ENCODE measurements at places on chromosomes 5 and 9.
A peak's percentile ranks its signal among the peaks of the same experiment; 100 is the strongest.

GRCh38 chr5:132013711-132014110 lies 2.3 kb upstream of the ACSL6 start:
- no peak for DNase-seq

GRCh38 chr5:76664079-76664478 lies 40.9 kb upstream of the F2RL2 start:
- DNase-seq, result no peak

DNA sequence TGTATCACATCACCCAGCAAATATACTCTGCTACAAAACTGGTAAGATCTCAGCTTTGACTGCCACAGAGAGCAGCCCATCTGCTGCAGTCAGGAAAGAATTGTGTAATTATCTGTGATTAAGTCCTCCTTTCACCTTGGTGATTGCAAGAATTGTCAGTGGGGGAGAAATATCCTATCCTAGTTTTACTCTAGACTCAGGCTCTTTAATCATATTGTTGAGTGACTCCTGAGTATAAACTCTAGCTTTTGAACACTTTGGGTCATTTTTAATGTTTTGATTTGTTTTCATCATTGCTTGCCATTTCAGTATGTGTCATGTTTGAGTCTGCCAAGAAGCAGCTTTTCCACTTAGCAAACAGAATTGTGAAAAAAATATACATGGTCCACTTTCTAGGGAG lies 32.1 kb downstream of the VCAN start:
- no peak for DNase-seq

- no peak for DNase-seq
Measured at GRCh38 chr9:129489838-129490582, 130.9 kb downstream of the C9orf50 start.

DNA sequence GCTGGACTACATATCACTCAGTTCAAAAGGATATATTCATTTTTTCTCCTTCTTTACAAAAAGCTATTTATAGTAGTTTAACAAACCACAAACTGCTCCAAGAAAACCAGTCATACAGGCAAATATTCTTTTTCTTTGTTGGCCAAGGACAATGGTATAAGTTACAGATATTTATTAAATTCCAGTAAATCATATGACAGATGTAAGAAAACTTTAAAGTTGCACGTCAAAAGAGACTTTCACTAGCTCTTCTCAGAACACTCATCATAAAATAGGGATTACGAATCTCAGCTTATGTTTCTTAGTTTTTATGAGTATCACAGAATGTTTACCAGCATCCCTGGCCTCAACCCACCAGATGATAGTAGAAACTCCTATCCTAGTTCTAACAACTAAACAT lies 67.2 kb downstream of the ANKRD31 start:
- no peak for DNase-seq

GRCh38 chr5:6402939-6403338 lies 24.6 kb upstream of the MED10 start:
- DNase-seq, result no peak

GRCh38 chr9:130171226-130172148 lies 717 bp upstream of the NCS1 start:
- DNase-seq, result no peak

DNA sequence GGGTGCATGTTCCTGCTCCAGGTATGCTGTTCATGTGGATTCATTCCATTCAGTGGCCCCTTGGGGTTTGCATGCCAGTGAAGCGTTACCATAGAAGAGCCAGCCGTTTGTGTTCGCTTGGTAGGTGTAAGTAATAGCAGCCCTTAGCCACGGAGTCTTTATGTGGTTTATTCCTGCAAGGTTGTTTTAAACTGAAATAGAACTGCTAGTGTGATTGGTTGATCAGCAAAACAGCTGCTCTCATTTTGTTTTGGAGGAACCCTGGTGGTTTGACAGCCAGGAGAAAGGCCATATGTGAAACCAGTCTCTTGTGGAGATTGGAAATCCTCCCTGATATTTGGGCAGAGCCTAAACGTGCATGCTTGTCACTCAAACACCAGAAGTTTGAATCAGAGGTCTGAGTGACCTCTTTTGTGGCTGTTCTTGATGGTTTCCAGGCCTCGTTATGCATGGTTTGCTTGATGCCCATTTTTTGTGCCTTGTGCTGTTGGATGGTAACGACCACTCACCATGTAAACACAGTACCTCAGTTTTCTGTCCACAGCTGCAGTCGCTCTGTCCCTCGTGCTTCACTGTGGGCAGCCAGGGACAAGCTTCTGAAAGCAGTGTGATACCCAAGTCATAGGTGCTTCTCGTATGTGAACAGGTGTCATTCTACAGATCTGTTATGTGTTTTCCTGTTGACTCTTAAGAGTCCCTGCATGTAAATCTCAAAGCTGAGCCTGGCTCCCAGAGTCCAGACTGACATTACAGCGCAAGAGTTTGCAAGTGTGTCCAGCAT lies 58.3 kb upstream of the NXNL2 start:
- DNase-seq, result no peak

DNA sequence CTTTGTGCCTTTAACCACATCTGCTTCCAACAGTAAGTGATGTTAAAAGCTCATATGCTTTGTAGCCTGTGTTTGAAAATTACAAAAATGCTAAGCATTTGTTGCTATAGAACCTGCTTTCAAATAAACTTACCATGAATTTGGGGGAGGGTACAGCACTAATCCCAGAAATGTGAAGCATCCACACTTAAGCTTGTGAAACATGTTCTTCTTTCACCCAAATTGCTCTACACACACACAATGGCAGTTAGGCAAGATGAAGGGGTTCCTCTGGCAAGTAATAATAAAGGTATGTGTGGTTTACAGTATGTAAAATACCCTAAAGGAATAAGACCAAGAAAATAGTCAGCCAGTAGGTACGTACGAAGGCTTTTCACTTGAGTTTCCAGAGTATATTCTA lies 165.6 kb downstream of the SMARCA2 start:
- DNase-seq, result no peak

DNA sequence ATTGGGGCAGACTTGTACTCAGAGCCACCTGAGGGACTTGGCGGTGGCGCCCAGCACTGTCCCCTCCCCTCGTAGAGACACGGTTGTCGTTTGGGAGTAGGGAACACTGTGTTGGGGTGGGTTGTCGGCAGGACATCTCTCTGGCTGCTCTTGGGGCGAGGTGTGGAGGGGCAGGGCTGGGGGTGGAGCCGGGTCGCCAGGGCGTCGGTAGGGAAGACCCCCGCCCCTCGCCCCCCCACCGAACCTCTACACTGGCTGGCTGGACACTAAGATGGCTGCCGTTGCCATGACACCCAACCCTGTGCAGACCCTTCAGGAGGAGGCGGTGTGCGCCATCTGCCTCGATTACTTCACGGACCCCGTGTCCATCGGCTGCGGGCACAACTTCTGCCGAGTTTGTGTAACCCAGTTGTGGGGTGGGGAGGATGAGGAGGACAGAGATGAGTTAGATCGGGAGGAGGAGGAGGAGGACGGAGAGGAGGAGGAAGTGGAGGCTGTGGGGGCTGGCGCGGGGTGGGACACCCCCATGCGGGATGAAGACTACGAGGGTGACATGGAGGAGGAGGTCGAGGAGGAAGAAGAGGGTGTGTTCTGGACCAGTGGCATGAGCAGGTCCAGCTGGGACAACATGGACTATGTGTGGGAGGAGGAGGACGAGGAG lies 778 bp downstream of the TRIM41 start:
- no peak for DNase-seq

DNA sequence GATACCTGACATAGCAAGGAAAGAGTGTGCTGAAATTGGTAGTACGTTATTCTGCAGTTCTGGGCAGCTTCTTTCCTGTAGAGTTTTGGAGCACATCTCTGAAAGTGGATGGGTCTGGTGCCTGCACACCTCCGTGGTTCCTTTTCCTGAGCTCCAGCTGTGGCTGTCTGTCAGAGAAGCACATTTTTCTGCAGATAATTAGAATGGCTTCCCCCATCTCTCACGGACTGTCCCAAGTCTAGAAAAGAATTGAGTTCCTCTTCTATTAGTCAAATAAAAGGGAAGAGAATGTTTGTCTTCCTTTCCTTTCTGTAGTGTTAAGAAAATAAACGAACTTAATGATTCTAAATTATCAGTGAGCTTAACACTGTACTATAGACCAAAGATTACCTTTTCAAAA lies 55.7 kb downstream of the VCAN start:
- no peak for DNase-seq

- DNase-seq, result no peak
Measured at GRCh38 chr9:99192786-99193465, 28.8 kb downstream of the ALG2 start.

GRCh38 chr5:151115272-151115905 lies 34.6 kb upstream of the TNIP1 start:
- DNase-seq, result no peak

GRCh38 chr5:132003982-132004381 lies 7.5 kb downstream of the ACSL6 start:
- no peak for DNase-seq

DNA sequence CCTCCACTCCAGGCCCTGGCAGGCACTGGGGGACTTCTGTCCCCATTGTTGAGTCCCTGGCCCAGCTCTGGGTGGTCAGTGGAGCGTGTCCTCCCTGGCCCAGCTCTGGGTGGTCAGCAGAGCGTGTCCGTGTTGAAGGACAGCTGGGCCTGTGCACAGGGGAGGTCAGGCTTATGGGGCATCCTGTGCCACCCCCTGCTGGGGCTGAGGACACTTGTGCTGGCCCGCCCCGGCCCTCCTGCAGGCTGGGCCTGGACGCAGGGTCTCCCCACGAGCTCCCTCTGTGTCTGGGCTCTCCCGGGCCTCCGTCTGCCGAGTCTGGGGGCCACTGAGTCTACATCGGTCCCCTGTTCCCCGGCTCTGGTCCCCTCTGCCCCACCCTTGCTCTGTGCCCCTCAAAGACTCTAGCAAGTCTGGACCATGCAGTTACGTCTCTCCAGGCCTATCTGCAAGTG lies 11.5 kb upstream of the CLIC3 start:
- no peak for DNase-seq

- DNase-seq, result no peak
Measured at GRCh38 chr9:76707510-76707909, 56.7 kb upstream of the PCA3 start.

DNA sequence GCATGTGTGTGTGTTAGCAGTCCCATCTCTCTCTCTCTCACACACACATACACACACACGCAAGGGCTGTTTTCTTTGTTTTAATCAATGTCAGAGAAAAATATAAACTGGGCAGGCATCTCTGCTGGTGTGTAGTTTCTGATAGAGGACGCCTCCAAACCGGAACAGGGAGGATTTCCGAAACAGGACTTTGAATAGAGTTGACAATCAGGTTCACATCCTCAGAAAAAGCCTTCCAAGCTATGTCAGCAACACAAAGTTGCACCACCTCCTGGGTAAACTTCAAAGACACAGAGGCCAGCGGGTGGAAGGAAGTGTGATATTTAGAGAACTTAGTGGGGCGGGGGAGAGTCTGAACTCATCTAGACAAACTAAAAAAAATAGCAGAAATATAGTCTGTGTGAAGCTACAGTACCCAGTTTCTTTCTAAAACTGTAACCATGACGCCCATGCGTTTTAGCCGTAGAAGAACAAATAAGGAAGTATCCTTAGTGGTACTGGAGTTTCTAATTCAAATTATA lies 1.2 kb downstream of the ST8SIA4 start:
- DNase-seq, result no peak

- DNase-seq, result no peak
Measured at GRCh38 chr5:155461304-155461703, 447.7 kb downstream of the KIF4B start.

DNA sequence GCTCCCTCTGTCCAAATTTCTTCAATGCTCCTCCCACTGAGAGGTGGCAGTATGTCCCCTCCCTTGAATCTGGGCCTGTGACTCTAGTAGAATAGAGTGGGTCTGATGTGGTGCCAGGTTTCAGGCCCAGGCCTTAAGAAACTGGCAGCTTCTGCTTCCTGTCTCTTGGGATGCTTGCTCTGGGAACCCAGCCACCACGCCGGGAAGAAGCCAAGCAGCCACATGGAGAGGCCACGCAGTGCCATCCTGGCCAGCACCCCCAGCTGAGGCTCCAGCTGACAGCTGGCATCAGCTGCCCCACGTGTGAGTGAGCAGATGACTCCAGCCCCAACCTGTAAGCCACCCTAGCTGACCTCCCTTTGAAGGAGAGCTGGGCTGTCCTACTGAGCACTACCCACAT lies 7.3 kb upstream of the TSPAN17 start:
- peak; percentile 70 for DNase-seq

DNA sequence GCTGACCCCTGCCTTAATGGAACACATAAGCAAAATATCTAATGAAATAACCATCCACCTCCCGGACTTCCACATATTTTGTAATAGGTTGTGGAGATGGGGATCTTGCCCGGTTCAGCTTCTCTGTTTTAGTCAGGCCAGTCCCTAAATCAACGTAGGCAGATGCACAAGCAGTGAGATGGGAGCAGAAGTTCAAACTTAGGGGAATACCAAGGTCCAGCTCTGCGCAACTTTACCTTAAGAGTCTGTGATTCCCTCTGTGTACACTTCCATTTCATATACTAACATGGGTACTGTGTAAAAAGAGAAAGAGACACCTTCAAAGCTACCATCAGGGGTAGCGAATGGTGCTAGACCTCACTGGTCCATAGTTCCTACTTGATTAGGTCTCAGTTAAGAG lies 110.9 kb downstream of the NTRK2 start:
- DNase-seq, result no peak

- no peak for DNase-seq
Measured at GRCh38 chr5:73624888-73625287, 1.1 kb upstream of the ARHGEF28 start.

- no peak for DNase-seq
Measured at GRCh38 chr9:123678038-123678877, 251.7 kb downstream of the DENND1A start.

DNA sequence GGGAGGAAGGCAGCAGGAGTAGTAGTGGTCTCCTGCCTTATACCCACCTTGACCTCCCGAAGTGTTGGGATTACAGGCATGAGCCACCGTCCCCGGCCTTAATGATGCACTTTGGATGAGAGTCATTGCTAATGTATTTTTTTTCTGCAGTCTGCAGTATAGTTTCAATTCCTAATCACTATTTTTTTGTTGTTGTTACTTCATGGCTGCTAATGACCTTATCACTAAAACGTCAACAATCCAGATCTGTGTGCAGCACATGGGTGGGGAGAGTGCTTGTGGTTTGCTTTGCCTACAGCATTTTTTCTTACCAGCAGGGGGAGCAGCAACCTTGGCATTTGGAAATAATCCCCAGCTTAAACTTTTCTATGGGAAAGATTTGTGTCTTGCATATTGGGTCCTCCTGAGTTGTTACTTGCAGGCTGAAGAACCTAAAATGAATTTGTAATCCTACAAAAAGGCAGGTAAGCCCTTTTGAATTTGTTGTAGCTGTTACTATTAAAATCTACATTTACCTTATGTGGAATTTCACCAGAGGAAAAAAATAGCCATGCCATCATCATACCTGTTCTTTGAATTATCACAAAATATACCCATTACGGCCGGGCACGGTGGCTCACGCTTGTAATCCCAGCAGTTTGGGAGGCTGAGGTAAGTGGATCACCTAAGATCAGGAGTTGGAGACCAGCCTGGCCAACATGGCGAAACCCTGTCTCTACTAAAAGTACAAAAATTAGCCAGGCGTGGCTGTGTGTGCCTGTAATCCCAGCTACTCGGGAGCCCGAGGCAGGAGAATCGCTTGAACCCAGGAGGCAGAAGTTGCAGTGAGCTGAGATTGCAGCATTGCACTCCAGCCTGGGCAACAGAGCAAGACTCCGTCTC lies 6.3 kb upstream of the MED7 start:
- DNase-seq, result no peak
